ENCODE measurements at places on chromosomes 3 and 15. TPM values are rescaled to one million over a fixed set of nuclear protein-coding genes. Genes with fewer than 3 reads are reported as not detected.

DNA sequence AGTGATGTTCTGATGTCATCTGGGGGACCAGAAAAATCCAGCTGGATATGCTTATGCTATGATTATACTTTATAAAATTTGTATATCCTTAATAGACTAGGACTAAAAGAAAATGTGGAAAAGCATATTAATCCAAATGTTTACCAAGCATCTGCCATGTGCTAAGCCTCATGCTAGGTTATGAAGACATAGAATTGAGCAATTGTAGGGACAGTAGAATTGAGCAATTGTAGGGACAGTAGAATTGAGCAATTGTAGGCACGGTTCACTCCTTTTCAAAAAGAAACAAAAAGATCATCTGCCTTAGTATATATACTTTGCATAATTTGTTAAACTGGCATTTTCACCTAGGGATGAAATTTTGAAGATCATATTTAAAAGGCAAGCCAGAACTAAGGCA, 18.3 kb downstream of the ABHD5 start:
- H3K36me3 ChIP-seq = no peaks in the 10 kb centered on the region
- DNase-seq = no peak

DNA sequence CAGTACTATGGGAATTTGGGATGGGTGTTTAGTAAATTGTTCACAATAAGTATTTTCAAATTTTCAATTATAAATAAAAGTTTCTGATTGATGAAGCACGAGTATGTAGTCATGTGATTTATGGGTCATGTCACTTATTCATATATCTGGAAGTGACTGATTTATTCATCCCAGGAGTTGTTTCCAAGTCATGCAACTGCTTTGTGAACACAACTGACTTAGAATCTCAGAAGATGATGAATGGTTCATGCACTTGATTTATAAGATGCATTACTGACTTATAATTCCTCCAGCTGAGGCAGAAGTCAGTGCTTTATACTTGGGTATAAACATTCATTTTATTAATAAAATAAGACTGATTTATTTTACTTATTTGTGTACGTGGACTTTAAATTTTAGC, 137.8 kb upstream of the CBLB start:
- no peak overlapping the region for H3K4me3 ChIP-seq
- DNase-seq = no peak
- H3K27ac ChIP-seq = no peak overlapping the region
- H3K36me3 ChIP-seq = no peaks in the 10 kb centered on the region

GRCh38 chr3:29004885-29005599, 275.8 kb upstream of the RBMS3 start:
- H3K27ac ChIP-seq = no peak overlapping the region
- H3K4me3 ChIP-seq = no peak overlapping the region
- no peaks in the 10 kb centered on the region for H3K4me1 ChIP-seq
- no peaks in the 10 kb centered on the region for H3K36me3 ChIP-seq
- no peaks in the 10 kb centered on the region for H3K27me3 ChIP-seq

GRCh38 chr3:182902236-182902635, 78.1 kb downstream of the DCUN1D1 start:
- H3K4me1 ChIP-seq = no peaks in the 10 kb centered on the region
- no peak overlapping the region for H3K27ac ChIP-seq
- H3K36me3 ChIP-seq = no peaks in the 10 kb centered on the region
- H3K27me3 ChIP-seq = no peaks in the 10 kb centered on the region

Gene CRYGS
- total RNA-seq = 8.6 TPM

DNA sequence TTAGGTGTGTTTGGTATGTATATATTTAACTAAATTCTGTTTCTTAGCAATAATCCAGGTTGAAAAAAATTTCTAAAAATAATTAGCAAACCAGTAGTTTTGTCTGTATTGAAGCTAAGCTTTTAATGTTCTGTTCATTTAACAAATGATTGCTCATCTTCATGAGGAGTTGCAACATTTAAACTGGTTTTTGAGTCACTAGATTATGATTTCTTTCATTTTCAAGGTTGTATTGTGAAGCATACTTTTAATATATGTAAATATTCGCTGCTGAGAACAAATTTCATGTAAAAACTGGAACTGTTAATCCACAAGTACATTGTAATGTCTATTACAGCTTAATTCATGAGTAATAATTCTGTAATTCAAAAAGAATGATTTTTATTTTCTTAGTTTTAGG, 192.7 kb downstream of the MBNL1 start:
- DNase-seq = no peak
- H3K36me3 ChIP-seq = no peaks in the 10 kb centered on the region
- H3K4me1 ChIP-seq = peaks cover 6% of the 10 kb centered on the region
- no peak overlapping the region for H3K4me3 ChIP-seq
- no peak overlapping the region for H3K27ac ChIP-seq
- H3K27me3 ChIP-seq = no peaks in the 10 kb centered on the region

Gene GRK7
- total RNA-seq = not detected

Gene NR2E3
- total RNA-seq = 4.3 TPM

Data from testis (tissue), 5 donors.